ENCODE measurements at places on chromosomes 4 and X.

DNA sequence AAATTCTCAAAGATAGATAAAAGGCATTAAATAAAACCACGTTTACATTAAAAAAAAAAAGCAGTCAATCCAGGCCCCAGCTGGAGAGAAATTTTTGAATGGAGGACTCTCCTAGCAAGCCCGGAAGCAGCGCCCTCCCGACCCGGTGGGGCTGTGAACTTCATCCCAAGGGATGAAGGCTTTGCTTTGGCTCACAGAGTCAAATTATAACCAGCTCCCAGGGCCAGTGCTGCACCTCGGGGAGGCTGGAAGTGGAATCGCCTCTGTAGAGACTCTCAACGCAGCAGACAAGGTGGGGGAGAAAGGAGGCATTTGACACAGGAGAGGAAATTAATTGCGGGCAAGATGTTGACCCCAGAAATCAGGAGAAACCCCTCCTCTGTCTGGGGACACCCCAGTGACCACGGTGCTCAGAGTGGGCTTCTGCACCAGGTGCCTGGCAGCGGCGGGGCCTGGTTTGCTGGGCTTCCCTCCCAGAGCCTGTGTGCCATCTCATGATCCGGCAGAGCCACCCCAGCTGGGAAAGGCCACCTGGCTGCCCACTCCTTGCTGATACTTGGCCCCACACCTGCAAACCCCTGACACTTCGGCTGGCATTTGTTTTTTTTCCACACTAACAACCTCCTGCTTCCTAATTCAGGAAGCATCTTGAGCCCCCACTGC is 71.7 kb downstream of the ABLIM2 start:
- no peak for DNase-seq

- no peak for DNase-seq
These were observed 35.1 kb downstream of the NELFA start for GRCh38 chr4:1973661-1974060.

DNA sequence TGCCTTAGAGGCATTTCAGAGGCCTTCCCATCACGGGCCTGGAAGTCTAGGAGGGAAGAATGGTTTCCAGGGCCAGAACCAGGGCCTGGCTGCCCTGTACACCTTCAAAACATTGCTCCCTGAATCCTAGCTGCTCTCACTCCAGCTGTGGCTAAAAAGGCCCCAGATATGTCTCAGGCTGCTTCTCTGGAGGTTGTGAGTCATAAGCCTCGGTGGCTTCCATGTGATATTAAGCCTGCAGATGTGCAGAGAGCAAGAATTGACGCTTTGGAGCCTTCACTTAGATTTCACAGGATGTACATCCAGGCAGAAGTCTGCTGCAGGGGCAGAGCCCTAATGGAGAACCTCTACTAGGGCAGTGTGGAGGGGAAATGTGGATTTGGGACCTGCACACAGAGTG is 502.5 kb downstream of the GRXCR1 start:
- no peak for DNase-seq

DNA sequence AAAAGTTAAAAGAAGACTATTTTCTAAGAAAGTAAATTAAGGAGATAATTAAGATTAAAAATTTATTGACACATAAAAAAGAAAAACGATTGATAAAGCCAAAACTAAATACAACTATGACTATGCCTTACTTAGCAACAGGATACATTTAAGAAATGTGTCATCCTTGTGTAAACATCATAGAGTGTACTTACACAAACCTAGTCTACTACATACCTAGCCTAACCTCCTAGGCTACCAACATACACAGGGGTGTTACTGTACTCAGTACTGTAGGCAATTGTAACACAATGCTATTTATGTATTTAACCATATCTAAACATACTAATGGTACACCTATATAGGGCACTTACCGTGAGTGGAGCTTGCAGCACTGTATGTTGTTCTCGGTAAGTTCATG is 108.3 kb downstream of the ANXA10 start:
- DNase-seq, result no peak

DNA sequence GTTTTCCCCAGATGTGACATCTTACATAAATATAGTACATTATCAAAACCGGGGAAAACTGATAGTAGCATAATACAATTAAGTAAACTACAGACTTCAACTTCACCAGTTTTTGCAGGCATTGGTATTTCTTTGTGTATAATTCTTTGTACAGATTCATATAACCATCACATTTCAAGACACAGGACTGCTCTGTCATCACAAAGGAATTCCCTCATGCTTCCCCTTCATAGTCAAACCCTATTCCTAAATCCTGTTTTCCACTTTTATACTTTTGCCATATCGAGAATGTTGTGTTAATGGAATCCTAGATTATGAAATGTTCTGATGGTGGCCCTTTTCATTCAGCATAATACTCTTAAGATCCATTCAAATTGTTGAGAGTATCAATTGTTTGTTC is 36.0 kb downstream of the STIM2 start:
- no peak for DNase-seq

GRCh38 chrX:1750267-1750666 is 135.4 kb downstream of the ASMT start:
- no peak for DNase-seq

DNA sequence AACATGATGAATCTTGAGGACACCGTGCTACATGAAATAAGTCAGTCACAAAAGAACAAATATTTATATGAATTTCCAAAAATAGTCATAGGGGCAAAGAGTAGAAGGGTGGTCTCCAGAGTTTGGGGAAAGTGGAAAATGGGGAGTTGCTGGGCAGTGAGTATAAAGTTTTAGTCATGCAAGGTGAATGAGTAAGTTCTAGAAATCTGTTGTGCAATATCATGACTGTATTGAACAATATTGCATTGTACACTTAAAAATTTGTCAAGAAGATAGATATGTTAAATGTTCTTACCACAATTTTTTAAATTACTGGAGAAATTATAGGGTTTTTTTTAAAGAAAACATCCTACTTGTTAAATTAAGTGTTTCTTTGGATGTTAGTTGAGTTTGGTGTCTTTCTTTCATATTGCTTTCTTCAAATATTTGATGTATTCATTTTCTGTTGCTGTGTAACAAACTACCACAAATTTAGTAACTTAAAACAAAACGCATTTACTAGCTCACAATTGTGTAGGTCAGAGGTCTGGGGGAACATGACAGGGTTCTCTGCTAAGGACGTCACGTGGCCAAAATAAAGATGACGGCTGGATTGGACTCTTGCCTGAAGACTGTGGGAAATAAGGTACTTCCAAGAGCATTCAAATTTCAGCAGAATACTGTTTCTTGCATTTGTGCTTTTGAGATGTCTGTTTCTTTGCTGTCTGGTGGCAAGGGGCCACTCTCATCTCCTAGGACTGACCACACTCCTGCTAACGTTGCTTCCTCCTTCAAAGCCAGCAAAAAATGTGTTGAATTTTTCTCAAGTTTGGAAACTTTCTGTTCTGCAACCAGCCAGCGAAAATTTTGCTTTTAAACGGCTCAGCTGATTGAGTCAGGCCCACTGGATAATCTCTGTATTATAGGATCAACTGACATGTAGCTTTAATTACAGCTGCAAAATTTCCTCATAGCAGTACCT is 76.7 kb downstream of the CPEB2 start:
- DNase-seq, result no peak

GRCh38 chr4:171472230-171472629 is 341.0 kb upstream of the GALNTL6 start:
- DNase-seq, result no peak

DNA sequence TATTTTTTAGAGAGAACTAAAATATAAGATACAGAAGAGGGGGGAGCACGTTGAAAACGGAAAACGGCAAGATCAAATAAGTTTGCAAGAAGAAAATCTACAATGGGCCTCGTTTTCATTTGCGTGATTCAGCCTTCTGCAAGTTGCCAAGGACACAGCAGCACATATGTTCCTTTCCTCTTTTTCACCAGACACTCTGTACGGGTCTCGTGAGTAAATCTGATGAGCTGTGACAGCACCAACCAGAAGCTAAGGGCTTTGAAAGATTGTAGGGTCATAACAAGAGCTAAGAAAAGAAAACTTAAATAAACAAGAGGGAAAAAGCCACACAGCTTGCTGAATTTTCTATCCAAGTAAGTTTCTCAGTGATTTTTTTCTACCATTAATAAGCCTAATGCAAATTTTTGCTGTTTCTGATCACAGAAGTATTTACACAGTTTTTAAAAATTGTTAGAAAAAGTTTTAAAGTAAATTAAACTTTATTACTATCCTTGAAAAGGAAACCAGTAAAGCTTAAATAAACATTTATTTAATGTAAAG is 63.4 kb downstream of the SCML2 start:
- no peak for DNase-seq

DNA sequence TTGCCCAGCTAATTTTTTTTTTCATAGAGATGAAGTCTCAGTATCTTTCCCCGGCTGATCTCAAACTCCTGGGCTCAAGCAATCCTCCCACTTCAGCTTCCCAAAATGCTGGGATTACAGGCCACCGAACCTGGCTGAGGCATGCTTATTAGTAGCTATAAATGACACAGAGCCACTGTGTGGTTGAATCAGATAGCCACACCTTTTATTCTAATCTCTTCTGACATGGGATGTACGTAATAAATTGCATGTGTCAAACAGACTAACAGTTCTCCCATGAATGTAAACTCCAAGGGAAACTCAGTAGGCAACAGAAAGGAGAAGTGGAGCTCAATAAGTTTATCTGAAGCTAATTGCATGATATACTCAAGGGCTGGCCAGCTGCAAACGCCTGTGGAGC is 139.8 kb upstream of the VCX3A start:
- no peak for DNase-seq

DNA sequence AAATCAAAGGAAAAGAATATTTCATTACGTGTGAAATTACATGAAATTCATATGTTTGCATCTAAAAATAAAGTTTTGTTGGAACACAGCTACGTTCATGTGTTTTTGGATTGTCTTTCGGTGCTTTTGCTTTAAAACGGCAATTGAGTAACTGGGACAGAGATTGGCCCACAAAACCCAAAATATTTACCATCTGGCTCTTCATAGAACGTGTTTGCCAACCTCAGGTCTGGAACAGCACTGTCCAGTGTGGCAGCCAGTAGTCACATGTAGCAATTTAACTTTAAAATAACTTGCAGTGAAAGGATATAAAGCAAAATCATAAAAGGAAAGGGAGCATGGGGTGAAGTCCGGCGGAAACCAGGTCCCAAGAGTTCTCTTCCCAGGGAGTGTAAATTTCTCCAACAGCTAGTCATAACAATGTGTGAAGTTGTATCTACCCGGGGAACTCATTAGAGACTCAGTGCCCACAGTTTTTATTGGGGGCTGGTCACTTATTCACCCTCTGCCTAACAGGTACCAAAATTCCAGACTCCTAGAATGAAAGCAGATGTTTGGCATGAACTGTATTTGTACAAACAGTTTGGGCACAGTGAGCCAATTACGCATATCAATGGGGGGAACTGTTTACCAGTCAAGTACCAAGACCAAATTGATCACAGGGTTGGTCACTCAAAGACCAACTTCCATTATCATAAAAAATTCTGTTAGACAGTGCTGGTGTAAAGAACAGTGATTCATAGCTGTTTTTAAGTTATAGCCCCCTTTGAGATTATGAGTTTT is 10.3 kb downstream of the OCIAD1 start:
- DNase-seq, result no peak

DNA sequence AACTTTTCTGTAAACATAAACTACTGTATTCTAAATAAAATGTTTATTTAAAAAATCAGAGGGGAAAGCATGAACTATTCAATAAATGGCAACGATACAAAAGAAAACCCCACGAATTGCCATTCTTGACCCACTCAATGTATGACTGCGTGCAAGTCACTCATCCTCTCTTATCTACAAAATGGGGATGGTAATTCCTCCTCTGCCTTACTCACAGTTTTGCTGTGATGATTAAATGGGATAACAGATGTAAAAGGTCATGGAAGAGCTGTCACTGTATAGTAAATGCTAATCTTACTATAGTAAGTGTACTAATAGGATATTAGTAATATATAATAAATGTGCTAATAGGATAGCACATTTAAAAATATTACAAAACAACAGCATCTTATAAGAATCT is 173.4 kb downstream of the SCFD2 start:
- DNase-seq, result no peak

DNA sequence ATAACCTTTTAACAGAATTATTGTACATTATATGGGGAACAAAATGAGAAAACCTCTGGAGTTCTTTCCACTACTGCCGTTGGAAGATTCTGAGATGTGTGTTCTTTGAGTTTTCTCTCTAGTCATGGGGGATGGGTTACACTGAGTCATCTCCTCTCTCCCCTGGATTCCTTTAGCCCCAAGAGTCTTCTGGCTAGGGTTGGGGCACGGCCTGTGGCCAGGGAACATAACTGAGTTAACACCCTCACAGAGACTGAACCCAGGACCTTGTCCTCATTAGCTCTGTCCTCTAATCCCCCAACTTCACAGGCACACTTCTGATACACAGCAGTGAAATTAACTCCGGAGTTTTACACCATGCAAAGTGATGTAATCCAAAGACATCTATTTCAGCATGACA is 142.3 kb upstream of the F9 start:
- no peak for DNase-seq

All from GM13976 (cell line).